ENCODE measurements at places on chromosomes 2 and 18.

GRCh38 chr2:230323385-230324106 is 3.4 kb upstream of the SP140L start:
- no peak for DNase-seq

- DNase-seq: no peak
Measured at GRCh38 chr18:13804305-13804704, 19.6 kb upstream of the MC5R start.

DNA sequence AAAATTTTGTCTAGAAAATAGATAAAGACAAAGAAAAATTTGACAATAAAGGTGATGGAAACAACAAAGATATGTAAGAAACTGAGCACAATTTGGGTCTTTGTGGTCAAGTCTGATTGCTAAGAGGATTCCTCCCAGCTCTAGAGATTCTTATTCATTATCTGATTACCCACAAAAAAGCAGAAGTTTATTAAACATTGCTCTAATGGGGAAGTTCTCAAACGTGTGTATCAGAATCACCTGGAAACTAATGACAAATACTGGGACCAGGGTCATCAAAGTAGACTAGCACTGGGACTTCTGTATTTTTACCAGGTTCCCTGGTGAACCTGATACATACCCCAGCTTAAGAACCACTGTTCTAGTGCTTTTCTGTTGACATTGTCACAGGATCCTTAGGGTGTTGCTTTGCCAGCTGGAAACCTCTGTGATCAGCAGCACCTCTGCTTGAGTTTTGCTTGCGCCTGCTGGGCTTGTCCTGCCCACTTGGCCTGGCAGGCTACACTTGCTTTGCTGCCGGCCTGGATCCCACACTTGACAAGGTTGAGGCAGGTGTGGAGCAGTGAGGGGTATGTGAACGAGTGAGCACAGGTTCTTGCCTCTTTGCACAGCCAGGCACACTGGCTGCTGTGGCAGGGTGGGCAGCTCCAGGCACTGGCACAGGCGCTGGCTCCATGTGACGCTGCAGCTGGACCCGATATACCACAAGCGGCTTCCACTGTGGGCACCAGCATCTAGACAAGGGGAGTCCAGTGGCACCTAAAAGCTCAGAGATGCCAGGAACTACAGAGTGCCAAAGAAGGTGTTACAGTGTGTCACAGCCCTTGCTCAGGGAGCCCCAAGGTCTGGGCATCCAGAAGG is 6.2 kb upstream of the GORASP2 start:
- no peak for DNase-seq

DNA sequence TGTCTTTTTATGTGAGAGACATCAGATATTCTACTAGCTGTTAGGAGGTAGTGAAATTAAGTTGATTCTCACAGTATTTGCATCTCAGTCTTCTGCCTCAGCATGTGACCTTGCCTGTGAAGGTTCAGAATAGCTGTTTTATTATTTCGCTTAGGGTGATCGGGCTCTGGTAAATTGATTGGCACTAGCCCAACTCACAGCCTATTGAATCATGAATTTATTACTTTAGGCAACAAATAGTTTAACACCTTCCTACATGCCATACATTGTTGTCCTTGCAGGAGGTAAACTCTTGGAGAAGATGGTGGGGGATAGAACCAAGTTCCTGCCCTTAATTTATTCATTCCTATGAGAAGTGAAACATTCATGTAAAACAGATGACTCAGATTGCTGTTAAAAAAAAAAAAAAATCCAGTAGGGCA is 101.9 kb downstream of the GPD2 start:
- DNase-seq: no peak

DNA sequence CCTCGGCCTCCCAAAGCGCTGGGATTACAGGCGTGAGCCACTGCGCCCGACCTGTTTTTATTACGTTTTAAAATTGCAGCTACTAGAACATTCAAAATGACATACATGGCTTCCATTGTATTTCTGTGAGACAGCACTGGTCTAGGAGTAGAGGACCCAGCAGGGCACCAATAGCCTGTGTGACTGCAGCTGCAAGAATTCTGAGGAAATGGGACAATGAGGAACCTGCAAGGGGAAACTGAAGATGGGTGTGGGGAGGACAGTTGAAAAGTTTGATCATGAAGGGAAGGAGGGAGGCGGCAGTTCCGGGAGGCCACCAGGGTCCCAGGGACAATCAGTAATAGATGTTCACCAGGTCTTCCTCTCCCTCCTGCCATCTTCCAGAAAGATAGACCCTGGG is 13.9 kb upstream of the DNPEP start:
- DNase-seq: no peak

DNA sequence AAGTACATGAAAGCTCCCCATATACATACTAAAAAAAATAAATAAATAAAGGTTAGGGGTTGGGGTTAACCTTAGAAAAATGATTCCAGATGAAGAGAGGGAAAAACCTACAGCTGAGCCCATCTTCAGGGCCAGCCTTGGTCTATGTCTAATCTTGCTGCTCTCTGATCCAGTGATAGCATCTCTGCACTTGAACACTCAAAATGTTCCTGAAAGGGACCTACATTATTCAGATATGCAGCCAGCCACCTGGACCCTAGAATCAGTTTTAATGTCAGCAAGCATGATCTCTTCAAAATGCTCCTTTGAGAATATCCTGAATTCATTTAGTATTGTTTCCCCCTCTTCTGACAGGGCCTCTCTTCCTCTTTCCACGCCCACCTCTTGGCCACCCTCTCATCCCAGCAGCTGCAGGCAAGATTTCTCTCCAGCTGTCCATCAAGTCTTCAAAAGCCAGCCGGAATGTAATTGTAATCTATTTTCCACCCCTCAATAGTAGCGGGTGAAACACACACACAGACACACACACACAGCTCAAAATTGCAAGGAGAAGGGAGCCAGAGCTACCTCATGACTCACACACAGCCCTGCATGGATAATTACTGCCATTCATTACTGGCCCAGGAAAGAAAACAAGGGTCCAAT is 135.5 kb downstream of the MYO3B start:
- peak; percentile 8 for DNase-seq

DNA sequence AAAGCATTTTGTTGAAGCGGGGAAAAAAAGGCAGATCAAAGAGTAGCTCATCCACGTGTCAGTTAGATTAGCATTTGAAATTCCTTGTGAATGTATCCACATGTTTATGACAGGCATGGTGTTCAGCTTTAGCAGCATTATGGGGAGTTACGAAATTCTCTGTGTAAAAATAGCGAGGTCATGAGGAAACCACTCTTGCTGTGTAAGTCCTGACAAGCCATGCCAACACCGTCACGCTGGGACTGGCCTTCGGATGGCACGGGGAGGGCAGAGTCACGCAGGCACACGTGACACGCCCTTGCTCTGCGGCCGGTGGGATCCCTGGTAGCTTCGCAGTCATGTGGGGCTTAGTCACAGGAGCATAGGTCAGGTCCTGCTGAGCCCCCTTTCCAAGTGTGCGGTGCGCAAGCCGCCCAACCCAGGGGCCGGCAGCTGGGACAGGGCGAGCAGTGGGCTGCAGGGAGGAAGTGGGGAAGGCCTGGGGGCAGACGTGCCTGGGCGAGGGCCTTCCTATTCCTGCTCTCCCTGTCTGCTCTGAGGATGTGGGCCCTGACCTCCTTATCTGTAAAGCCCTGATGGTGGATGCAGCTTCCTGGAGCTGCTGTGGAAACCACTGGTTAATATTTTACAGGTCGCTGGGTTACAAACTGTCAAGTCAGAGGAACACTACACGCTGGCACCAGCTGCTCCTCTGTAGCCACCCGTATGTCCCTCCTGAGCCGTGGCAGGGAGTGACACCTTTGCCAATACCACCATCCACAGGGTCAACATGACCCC is 18.0 kb downstream of the MBP start:
- DNase-seq: peak; percentile 98

- DNase-seq: no peak
Measured at GRCh38 chr2:240245706-240246105, 105.2 kb upstream of the OTOS start.

GRCh38 chr18:35289293-35289692 is 736 bp downstream of the ZSCAN30 start:
- DNase-seq: no peak

DNA sequence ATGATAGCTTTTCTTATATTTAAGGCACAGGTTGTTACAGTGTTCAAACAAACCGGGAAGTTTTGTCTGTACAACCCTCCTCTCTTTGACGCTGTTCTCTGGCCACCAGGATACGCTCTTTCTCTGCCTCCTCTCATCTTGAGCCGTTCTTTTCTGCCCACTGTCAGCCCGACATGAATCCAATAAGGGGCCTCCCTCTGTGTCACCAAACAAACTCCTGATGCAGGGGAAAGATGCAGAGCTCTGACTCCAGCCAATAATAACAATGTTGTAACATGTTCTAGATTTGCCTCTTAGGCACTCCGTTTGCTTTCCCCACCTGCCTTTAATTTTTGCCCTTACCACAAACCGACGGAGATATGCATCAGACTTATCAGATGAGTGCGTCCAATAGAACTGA is 449.3 kb downstream of the SLC4A3 start:
- no peak for DNase-seq

DNA sequence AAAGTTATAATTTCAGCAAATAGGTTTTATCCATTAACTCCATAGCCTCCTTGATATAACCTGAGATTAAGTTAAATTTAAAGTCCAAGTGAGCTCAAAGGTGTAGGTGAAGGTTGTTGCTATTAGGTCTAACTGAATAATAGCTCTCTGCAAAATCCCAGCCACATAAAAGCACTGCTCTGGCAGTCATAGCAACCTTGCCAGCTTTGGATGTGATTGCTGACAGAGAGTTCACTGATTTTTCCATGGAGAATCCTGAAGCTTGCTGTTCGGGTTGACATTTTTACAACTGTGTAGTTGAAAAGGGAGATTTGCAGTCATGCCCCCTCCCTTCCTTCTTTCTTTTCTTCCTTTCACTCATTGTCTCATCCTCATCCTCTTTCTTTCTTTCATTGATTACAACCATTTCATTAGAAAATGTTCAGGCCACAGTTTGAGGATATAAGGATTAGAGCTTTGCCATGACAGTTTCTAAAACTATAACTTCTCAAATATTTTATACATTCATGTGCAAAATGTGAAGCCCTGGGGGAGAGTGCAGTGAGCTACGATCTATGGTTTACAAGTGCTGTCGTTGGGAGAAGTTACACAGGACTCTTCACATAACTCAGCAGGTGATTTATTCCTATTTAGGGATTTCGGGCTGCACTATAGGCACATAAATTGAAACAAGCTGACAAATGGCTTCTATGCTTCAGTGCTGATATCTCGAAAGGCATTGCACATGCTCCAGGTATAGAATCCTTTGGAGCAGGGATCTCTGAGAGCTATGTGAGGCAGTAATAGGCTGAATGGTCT is 193.8 kb downstream of the LRRTM4 start:
- no peak for DNase-seq

- no peak for DNase-seq
Measured at GRCh38 chr2:11863103-11863502, 116.7 kb downstream of the LPIN1 start.

GRCh38 chr2:119225105-119225865 is 1.7 kb downstream of the STEAP3 start:
- DNase-seq: peak; percentile 83

DNA sequence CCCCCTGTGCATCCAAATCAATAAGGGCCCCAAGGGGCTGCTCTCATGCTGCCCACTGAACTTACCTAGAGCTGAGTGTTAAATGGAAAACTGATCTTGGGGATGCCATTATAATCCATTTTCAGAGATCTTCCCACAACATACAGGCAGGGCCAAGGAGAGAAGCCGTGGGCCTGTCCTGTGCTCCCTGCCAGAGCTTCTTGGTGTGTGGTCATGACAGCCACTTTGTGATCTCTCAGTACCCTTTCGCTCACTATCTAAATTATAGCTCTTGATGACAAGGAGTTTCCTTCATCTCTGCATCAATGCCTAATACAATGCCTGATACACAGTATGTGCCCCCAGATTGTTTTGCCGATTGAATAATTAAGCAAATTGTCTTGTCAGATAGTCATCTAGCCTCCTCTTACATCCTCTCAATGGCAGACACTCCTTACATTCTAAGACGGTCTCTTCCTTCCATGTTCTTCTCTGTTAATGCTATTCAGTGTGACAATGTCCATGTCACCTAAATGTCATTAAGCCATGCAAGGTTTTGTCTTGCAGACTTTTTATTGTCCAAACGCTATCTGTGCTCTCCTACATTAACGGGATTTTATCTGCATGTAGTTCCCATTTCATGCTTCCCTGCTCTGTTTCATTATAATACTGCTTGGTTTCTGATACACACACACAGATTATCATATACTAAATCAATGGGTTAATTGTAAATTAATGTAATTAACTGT is 5.9 kb downstream of the CSRNP3 start:
- DNase-seq: no peak

DNA sequence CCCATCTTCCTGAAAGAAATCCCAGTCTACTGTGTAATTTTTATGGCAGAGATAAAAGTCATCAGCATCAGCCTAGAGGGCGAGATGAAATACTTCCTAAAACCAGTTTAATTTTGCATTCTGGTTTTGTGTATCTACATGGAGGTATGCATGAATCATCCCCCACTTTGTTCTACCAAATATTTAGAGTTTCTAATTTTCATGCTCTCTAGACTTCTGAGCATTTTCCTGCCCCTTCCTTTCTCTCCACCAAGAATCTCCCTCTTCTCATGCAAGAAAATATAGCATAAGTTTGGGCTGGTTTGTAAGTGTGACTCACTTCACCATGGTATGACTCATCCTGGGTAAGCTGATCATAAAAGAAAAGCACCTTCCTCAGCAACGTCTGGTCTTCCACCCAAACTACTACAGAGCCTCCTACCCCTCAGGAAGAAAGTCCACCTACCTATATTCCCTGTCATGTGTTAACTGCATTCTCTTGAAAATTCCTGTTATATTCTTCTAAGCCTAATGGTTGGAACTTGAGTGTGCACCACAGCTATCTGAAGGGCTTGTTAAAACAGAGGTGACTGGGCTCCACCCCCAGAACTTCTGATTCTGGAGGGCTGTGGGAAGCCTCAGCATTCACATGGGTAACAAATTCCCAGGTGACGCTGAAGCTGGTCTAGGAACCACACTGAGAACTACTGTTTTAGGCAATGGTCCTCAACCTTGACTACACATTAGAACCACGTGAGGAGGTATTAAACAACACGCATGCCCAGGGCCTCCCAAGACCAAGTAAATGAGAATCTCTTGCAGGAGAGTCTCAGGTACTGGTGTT is 37.4 kb upstream of the RAPGEF4 start:
- peak; percentile 22 for DNase-seq

GRCh38 chr2:27441958-27442919 is at the start of gene KRTCAP3:
TSS of gene KRTCAP3 (plus strand) at chr2:27442381. CDS start at chr2:27442413, 32 bp downstream.
- DNase-seq: peak; percentile 64

- DNase-seq: no peak
Measured at GRCh38 chr2:241988146-241988545, 118.6 kb downstream of the RTP5 start.

GRCh38 chr2:112340475-112341267 is 65.3 kb downstream of the ZC3H6 start:
- peak; percentile 45 for DNase-seq

DNA sequence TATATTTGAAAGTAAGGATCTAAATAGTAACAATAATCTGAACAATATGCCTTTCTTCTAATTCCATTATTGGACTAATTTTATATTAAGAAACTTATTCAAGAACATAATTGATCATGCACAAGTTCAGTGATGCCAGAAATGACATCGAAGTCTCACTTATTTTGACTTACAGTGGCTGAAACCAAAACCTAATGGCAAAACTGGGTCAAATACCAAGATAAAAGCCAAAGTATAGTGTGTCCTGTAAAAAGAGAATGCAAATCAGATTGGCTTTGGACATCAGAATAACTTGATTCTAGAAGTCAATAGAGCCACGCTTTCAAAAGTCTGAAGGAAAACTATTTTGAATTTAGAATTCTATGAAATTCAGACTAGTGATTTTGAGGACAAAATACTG is 137.2 kb downstream of the FTCDNL1 start:
- DNase-seq: no peak

All from large intestine (tissue), 12 donors.